Karpas-422 (cell line): ENCODE measurements at places on chromosomes 4 and X. TPM values are rescaled to one million over a fixed set of nuclear protein-coding genes. Genes with fewer than 3 reads are reported as not detected.
A peak's percentile ranks its signal among the peaks of the same experiment; 100 is the strongest.

GRCh38 chrX:145190801-145191389 is 56.4 kb upstream of the SPANXN1 start:
- H3K27me3 ChIP-seq, result no peaks in the 10 kb centered on the region
- H3K36me3 ChIP-seq, result no peaks in the 10 kb centered on the region
- peak; percentile 76 for DNase-seq
- no peak overlapping the region for H3K27ac ChIP-seq
- no peaks in the 10 kb centered on the region for H3K4me1 ChIP-seq
- H3K4me3 ChIP-seq, result no peak overlapping the region

- no peak overlapping the region for H3K4me3 ChIP-seq
- no peak overlapping the region for H3K27ac ChIP-seq
- DNase-seq, result no peak
- no peaks in the 10 kb centered on the region for H3K27me3 ChIP-seq
- H3K36me3 ChIP-seq, result no peaks in the 10 kb centered on the region
Measured at GRCh38 chr4:41873380-41874295, 61.6 kb upstream of the TMEM33 start.

- DNase-seq, result no peak
- no peaks in the 10 kb centered on the region for H3K4me1 ChIP-seq
- H3K27me3 ChIP-seq, result no peaks in the 10 kb centered on the region
- no peak overlapping the region for H3K4me3 ChIP-seq
Measured at GRCh38 chr4:177547985-177548384, 105.7 kb upstream of the AGA start.

- H3K4me1 ChIP-seq, result no peaks in the 10 kb centered on the region
- DNase-seq, result no peak
- H3K27ac ChIP-seq, result no peak overlapping the region
- H3K36me3 ChIP-seq, result no peaks in the 10 kb centered on the region
- H3K4me3 ChIP-seq, result no peak overlapping the region
Measured at GRCh38 chr4:143441678-143442077, 71.8 kb upstream of the SMARCA5 start.

GRCh38 chr4:79576429-79576753 is 168.4 kb upstream of the GK2 start:
- no peaks in the 10 kb centered on the region for H3K27me3 ChIP-seq
- H3K4me3 ChIP-seq, result no peak overlapping the region
- no peak overlapping the region for H3K27ac ChIP-seq
- no peaks in the 10 kb centered on the region for H3K36me3 ChIP-seq
- no peaks in the 10 kb centered on the region for H3K4me1 ChIP-seq

DNA sequence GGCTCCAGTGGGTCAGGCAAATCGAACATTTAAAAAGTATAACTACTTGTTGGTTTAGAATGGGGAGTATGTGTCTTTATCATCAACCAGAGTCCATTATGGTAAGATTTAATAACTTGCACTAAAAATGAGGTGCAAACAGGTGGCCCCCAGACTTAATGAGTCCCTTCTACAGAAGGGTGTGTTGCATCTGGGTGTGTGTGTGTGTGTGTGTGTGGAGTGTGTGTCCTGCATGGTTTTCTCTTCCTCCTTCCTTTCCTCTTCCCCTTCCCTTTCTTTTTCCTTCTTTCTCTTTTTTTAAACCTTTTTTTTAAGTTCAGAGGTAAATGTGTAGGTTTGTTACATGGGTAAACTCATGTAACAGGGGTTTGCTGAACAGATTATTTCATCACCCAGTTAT is 53.7 kb downstream of the GPRIN3 start:
- no peak overlapping the region for H3K4me3 ChIP-seq
- no peaks in the 10 kb centered on the region; the same call in 1 of the 2 replicates for H3K27me3 ChIP-seq
- H3K27ac ChIP-seq, result no peak overlapping the region
- H3K4me1 ChIP-seq, result peaks cover 10% of the 10 kb centered on the region

DNA sequence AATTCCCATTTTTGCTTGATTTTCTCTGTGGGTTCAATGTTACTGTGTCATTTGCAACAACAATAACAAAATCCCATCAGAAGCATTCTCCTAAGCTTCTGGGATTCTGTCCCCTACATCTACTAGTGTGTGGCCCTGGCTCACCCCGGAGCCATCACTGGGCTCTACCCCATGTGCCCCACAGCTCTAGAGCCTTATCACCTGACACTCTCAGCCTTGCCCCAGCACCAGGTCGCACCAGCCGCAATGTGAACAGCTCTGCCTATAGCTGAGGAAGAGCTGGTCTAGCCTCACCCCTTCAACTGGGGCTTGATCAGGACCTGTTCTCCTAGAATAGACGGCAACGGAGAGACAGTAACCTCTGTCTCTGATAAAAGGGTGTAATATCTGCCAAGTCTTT is 161.7 kb downstream of the SHROOM3 start:
- no peaks in the 10 kb centered on the region for H3K4me1 ChIP-seq
- H3K36me3 ChIP-seq, result no peaks in the 10 kb centered on the region
- DNase-seq, result no peak
- H3K27me3 ChIP-seq, result no peaks in the 10 kb centered on the region
- no peak overlapping the region for H3K27ac ChIP-seq
- no peak overlapping the region for H3K4me3 ChIP-seq

DNA sequence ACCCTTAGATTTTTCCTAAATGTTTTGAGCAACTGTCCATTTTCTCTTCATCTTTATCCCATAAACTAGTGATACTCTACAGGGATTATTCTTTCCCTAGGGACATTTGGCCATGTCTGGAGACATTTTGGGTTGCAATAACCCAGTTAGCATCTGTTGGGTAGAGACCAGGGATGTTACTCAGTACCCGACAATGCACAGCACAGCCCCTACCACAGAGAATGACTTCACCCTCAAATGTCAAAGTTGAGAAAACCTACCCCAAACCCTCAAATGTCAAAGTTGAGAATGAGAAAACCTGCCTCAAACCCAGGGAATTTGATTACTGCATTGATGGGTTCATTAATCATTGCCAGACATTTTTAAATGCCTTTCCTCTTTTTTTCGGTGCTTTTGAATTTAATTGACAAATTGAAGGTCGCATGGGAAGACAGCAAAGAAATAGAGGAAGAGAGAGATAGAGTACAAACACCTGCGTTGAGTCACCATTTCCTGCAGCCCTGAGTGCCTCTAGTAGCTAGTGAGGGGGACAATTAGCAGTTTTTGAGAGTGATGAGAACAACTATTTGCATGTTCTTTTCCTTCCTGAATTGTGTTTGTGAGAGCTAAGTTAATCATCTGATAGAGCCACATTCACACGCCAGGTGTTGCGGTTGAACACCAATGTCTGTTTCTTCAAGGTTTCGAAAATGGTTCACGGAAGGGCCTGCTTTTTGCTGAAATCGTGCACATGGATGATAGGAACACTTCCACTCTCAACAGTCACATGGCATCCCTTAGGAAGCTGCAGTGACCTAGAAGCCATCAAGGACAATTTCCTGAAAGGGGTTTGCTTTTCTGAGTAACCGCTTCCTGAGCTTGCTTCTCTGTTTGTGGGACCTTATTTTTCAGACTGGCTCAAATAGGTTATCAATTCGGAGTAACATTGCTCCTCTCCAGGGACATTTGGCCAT is 203.9 kb upstream of the VCX3A start:
- no peaks in the 10 kb centered on the region for H3K36me3 ChIP-seq
- H3K27ac ChIP-seq, result peak overlapping the region; percentile 90
- H3K27me3 ChIP-seq, result no peaks in the 10 kb centered on the region

DNA sequence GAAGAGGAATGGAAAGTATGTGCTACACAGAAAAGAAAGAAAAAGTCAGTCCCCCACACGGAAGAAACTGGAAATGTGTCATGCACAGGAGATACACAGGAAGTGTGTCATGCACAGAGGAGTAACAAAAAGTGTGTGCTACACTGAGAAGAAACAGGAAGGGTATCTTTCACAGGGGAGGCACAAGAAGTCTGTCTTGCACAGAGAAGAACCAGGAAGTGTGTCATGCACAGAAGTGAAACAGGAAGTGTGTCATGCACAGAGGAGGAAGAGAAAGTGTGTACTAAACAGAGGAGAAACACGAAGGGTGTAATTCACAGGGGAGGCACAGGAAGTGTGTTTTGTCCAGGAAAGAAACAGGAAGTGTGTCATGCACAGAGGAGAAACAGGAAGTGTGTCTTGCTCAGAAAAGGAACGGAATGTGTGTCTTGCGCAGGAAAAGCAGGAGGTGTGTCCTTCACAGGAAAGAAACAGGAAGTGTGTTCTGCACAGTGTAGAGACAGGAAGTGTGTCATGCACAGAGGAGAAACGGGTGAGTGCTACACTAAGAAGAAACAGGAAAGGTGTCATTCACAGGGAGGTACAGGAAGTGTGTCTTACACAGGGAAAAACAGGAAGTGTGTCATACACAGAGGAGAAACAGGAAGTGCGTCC is 527.2 kb upstream of the PRKX start:
- peak overlapping the region; percentile 94 for H3K27ac ChIP-seq
- peak; percentile 80 for DNase-seq
- H3K27me3 ChIP-seq, result no peaks in the 10 kb centered on the region
- H3K4me3 ChIP-seq, result peak overlapping the region; percentile 46
- H3K36me3 ChIP-seq, result peaks cover 7% of the 10 kb centered on the region; the same call in 1 of the 2 replicates

DNA sequence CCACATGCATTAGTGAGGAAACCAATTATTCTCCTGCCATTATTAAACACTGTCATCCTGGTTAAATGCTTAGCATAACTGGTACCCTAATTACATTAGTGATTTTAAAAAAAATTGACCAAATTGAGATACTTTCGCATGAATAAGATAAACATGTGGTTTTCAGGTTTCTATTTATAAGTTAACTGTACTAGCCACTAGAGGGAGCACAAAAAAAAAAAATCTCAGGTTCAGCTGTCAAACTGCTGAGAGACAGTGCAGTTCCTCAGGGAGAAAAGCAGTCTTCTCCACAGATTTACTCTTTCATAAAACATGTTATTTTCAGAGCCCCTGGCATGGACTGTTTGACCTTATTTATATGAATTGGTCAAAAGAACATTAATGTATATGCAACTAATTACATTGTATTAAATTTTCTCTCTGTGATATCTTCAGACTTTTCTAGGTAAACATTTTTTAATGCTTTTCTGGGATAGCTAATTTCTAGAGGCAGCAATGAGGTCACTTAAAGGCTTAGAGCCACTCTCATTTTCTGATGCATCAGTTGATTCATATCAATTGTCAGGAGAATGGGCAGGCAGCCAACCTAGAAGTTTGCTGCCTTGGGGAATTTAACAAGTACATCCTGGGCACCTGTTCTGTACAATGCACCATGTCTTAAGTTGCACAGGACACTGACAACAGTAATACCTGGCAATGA is 167.5 kb downstream of the CDS1 start:
- H3K36me3 ChIP-seq, result no peaks in the 10 kb centered on the region
- no peak overlapping the region for H3K4me3 ChIP-seq
- DNase-seq, result peak; percentile 72

- H3K36me3 ChIP-seq, result no peaks in the 10 kb centered on the region
- H3K27ac ChIP-seq, result no peak within 1 kb of the TSS
- DNase-seq, result no peak
- H3K4me1 ChIP-seq, result peaks cover 3% of the 10 kb centered on the region; the same call in 1 of the 2 replicates
- no peak within 1 kb of the TSS for H3K4me3 ChIP-seq
Measured at GRCh38 chr4:24794916-24795665, at the start of gene SOD3. Gene SOD3, plus strand, starts transcription at chr4:24795573. Its CDS starts 3,949 bp downstream, at chr4:24799522.

GRCh38 chr4:133372699-133373098 is 223.6 kb downstream of the PCDH10 start:
- H3K27me3 ChIP-seq, result no peaks in the 10 kb centered on the region
- no peak overlapping the region for H3K4me3 ChIP-seq
- H3K4me1 ChIP-seq, result no peaks in the 10 kb centered on the region
- H3K27ac ChIP-seq, result no peak overlapping the region
- no peaks in the 10 kb centered on the region for H3K36me3 ChIP-seq

DNA sequence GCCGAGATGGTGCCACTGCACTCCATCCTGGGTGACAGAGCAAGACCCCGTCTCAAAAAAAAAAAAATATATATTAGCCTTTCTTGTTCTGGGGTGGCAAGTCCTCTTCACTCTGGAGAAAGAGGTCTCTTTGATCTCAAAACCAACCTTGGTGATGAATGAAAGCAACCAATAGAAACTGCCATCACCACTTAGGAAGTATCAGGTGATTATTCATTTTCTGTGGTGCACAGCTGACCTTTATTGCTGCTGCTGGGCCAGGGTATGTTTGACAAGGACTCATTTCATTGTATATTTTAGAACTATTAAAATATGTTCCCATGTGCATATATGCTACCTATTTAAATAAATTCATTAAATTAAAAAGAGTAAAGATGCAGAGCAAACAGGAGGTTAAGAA is 76.0 kb upstream of the KIT start:
- no peaks in the 10 kb centered on the region for H3K36me3 ChIP-seq
- DNase-seq, result no peak
- no peaks in the 10 kb centered on the region for H3K4me1 ChIP-seq
- no peaks in the 10 kb centered on the region for H3K27me3 ChIP-seq
- no peak overlapping the region for H3K4me3 ChIP-seq

The MRFAP1 gene
- total RNA-seq, result 28.8 and 50.7 TPM in 2 replicates

DNA sequence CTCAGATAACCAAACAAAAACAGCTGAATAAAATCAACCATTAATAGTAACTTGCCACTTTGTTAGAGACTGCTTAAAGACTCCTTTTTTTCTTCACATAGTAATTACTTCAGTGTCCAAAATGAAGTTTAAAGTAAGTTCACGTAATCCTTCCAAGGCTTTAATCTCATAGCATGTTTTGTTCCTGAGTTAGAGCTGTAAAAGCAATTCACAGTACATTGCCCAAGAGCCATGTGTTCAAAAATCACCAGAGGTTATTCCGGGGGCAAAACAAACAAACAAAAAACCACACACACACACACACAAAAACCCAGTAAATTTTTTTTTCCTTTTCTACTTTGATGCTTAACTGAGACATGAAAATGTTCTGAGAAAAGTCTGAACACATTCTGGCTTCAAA is 6.1 kb downstream of the GPR82 start:
- H3K27me3 ChIP-seq, result no peaks in the 10 kb centered on the region
- no peaks in the 10 kb centered on the region for H3K36me3 ChIP-seq
- H3K27ac ChIP-seq, result no peak overlapping the region
- H3K4me1 ChIP-seq, result peaks cover 15% of the 10 kb centered on the region

GRCh38 chr4:73653695-73654106 is 33.5 kb upstream of the RASSF6 start:
- H3K4me3 ChIP-seq, result no peak overlapping the region
- peak overlapping the region; percentile 59; the same call in 1 of the 2 replicates for H3K27ac ChIP-seq
- peaks cover 29% of the 10 kb centered on the region for H3K4me1 ChIP-seq
- peak; percentile 91 for DNase-seq
- no peaks in the 10 kb centered on the region for H3K36me3 ChIP-seq
- H3K27me3 ChIP-seq, result no peaks in the 10 kb centered on the region
